ENCODE measurements at places on chromosomes 3 and 15.

DNA sequence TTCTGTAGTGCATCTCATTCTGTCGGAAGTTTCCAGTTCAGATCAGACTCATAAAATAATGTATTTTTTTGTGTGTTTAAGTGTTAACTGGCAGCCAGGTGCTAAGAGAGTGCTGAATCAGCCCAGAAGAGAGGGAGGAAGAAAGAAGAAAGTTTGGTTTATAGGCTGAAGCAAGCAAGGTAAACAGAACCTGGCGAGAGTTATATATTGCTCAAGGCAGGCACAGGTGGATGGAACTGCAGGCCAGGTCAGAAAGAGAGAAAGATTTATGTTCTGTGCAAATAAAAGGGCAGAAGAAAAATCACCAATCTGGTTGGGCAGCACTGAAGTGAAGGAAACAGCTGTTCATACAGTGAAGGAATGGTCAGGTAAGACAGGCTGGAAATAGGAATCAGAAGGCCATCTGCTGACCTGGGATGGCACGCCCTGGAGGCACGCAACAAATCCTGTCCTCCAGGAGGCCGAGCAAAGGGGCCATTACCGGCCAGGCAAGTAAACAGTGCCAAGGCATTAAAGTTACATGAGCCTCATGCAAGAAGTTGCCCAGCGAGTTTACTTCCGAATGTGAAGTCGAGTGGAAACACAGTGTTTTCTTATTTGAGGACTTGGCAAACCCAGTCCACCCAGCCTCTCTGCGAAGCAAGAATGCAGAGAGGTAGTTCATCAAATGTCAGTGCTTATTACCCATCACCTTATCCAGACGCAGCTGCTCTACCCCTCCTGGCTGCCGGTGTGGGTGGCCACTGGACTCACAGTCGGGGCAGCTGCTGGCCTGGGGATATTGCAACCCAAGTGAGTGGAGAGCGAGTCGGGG is 309.8 kb downstream of the VPS13C start:
- DNase-seq: no peak

DNA sequence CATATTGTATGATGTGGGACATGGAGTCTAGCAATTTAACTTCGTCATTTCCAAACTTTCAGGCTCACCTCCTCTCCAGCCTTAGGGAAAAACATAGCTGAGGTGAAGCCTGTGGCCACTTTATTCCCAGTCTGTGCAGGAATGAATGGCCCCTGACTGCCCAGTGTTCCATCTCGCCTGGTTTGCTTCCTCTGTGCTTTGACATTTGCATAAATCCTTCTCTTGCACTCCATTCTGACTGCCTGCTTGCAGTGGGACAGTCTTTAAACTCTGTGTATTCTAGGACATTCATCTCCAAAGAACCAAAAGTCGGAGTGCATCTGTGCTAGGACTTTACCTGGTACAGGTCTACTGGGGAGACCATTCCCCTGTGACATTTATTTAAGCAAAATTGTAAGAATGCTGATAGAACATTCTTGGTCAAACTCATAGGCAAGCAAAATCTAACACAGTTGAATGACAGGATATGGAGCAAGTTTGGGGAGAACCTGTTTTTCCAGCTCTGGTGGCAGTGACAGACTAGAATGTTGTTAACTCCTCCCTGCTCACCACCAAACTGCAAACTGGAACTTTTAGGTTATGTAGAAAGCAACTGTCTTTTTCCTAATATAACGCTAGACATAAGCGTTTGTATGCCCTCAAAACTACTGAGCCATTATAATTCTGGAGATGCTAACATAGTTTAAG is 22.1 kb downstream of the TMED3 start:
- DNase-seq: no peak

DNA sequence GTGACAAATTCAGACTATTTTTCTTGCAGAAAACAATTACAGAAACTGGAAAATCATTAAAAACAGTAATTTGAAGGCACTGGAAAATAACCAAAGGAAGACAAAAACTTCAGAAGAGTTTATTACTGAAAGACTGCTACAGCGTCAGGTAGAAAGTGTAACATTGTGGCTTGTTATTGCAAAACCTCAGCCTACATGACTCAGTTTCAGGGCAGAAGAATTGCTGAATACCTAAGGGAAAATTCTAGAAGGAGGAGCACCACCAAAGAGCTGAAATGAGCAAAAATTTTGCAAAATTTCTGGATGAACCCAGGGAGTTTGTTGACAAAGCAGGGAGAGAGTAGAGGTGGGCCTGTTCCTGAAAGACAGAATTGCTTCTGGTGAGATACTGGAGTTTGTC is 219.6 kb downstream of the C3orf38 start:
- DNase-seq: no peak

DNA sequence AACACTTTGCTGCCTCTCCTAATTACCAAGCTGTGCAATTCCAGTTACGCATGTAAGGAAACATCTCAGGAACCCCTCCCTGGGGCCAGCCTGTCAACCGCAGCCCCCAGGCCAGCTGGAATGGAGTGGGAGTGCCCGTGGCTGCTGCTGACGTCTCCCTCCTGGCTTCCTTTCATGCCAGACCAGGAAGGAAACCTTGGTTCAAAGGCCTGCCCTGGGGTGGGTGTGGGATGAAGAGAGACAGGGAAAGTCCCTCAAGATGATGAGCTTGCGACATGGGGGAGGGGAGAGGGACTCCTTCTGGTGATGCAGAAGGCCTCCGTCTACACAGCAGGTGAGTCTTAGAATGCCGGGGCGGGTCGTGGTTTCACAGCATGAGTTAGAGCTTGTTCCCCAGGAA is 11.4 kb upstream of the CYP11A1 start:
- DNase-seq: no peak

DNA sequence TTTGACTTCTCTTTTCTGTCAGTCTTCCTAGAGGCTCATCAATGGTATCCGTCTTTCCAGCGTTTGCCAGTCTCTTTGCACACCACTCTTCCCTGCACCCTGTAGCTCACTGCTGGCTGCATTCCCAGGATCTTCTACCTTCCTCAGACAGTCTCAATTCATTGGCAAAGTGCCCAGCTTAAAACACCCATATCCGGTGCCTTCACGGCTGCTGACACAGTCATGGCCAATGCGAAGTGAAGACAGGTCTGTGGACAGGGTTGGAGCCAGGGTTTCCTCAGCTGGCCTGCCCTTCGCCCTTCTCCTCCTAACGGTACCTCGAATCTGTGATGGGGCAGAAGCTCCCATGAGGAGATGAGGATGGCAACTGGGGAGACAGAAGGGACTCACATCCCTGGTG is 36.1 kb downstream of the PTH1R start:
- no peak for DNase-seq

DNA sequence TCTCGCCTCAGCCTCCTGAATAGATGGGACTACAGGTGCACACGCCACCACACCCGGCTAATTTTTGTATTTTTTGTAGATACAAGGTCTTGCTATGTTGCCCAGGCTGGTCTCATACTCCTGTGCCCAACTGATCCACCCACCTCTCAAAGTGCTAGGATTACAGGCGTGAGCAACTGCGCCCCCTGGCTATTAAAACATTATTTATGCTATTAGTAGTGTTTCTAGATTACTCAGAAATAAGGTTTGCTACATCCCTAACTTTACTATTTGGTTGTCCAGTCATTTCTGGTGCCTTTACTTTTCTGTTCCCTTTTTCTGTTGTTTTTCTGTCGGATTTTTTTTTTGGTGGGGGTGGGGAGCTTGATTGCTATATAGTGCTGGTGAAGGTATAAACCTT is 393.6 kb upstream of the TPM1 start:
- DNase-seq: no peak

DNA sequence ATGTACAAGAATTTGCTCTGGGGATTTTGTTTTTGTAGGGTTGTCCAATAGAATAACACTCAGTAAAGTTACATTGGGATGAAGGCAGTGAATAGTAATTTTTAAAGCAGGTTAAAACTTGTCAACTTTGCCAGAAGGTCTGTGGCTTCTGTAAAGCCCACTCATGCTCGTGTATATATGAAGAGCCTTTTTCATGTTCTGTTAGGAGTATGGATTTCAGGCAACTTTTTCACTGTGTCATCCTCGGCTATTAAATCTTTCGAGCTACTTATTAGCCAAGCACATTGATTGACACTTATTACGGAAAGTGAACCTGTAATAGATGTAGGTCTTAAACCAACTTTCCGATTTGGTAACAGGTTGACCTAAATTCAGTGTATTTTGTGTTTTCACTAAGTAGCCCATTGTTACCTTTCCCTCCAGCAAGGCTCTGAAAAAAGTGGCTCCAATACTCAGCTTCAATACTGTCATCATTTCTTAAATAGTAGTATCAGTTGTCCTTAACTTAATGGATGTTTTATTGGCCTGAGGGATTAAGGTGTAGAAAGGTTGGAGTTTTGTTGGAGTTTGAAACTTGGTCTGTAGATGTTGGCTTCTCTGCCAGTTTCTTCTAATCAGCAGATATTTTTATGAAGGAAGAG is 1.7 kb downstream of the PAK2 start:
- no peak for DNase-seq

DNA sequence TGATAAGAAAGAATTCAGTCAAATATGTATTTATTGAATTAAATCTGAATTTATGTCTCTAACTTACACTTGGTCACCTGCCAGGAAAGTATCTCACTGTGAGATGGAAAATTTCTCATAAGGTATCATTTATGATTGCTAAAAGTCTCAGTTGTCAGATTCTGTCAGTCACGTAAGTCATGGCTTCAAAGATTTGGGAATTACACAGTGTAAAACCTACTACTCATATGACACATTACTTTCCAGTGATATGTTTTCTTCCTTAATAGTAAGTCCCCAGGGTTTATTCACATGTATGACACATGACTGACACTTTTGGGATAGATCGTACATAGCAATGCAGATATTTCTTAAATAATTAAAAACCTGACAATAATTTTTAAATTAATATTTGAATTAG is 792.2 kb downstream of the PLOD2 start:
- DNase-seq: no peak

DNA sequence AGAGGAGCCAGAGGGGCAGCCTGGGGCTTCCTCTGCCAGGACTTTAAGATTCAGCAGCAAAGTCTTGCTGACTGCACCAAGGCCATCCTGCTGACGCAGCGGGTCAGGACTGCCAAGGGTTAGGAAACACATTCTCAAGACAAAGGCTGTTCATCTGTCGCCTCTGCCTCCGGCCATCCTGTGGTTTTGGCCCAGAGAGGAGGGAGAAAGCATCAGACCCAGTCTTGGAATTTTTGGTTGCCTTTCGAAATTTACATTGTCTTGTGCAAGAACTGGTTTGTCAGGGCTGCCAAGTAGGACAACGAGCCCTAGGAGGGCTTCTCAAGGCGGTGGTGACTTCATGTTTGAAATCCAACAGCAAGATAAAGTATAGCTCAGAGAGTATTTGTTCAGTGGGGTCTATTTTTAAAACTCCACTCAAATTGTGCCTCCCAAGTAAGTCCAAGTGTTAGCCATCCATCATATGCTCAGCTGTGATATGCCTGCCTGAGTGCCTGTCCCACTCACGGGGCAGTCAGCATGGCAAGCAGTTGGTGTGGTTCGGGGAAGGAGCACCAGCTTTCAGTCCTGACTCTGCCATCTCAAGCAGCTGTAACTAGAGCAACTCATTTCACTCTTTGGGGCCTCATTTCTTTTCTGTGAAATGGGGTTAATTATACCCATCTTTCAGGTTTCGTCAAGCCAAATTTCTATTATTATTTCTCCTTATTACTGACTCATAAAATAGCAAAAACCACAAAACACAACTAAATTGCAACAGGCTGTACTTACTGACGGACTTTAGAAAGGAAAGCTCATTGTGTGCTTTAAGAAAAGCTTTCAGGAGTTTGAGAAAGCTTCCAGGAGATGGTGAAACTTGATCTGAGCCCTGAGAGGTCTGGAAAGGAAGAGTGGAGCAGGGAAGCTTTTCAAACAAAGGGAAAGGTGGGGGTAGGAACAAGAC is 42.4 kb upstream of the RHO start:
- DNase-seq: no peak

GRCh38 chr3:73475175-73475574 is 149.6 kb downstream of the PDZRN3 start:
- DNase-seq: no peak

DNA sequence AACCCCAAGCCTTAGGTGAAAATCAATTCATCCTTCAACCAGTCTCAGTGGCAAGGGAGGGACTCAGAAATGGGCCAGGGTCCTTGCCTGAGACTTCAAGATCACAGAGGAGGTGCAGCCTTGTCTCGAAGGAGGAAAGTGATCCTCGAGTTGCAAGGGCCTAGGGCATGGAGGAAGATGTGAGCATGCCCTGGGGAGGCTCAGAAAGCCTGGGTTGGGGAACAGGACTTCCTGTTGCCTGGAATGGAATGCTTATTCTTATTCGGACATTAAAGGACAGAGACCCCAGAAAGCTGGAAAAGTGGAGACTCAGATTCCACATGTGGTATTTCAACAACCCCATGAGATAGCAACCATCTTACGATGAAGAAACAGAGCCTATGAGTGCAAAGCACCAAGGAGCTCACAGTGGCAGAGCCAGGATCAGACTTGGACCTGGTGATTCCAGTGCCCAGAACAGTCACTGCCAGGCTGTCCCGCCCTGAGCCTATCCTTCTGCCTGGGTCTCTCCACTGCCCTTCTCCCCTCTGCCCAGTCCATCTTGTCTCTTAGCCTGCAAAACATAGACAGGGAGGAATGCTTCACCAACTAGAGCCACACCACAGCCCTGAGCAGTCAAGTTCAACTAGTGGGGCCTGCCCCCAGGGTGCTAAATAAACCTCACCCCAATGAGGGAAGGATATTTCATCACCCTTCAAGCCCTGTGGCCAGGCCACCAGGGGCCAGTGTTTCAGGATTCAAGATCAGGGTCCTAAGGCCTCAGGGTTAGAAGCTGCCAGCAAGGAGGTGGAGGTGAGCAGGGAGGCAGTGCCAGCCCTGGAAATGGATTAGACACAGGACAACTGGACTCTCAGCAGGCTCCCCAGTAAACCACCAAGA is 21.9 kb downstream of the DAPK2 start:
- no peak for DNase-seq

Data from CD4-positive, alpha-beta T cell treated with Interferon alpha-2 for 1 hour (primary cell).